Posterior vena cava (tissue), 2 donors: ENCODE measurements at places on chromosomes 1 and 21. TPM values are rescaled to one million over a fixed set of nuclear protein-coding genes. Genes with fewer than 3 reads are reported as not detected.

- no peak for DNase-seq
These were observed 25.3 kb upstream of the ATP5PO start for GRCh38 chr21:33940881-33941245.

DNA sequence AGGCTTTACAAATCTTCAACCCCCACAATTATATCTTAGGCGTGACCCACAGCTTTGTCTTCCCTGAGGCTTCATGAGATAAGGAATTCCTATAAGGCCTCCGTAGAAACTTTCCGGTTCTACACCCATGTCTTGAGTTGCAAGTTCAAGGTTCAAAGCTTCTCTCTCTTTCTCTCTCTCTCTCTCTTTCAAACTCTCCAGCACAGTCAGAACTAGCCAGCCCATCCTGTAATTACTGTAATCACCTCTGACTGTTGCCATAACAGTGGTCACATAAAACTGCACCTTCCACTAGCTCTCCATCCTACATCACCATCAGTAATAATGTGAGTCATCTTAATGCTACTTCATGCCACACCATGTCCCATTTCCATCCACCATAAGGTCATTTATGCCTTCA lies 90.0 kb upstream of the NFASC start:
- DNase-seq, result no peak

SELL gene
- 5.5 TPM for total RNA-seq

CRYAA gene
- not detected for total RNA-seq

GRCh38 chr1:181635110-181635509 lies 151.8 kb downstream of the CACNA1E start:
- DNase-seq, result no peak

INAVA gene
- total RNA-seq, result 0.29 TPM
